ENCODE measurements at places on chromosomes 4 and X. TPM values are rescaled to one million over a fixed set of nuclear protein-coding genes. Genes with fewer than 3 reads are reported as not detected.

DNA sequence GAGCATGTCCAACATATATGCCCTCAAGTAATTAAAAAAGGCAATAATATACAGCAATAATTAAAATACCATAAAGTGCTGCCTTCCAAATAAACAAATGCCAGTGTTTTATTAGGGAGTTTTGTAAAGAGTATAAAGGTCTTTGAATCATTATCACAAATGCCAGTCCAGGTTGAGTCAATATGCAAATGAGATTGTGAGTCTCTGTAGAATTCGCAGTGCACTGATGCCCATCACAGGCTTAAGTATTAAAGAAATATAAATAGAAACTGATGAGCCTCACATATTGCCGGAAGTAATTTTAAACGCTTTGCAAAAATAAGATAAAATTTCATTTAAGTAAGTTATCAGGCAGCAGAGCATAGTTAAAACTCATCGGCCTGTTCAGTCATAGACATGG is 205.0 kb upstream of the TECRL start:
- DNase-seq: no peak

- no peak for DNase-seq
These were observed 80.1 kb downstream of the TMEM131L start for GRCh38 chr4:153546280-153546679.

- no peak for DNase-seq
These were observed 103.4 kb downstream of the LUZP4 start for GRCh38 chrX:115392871-115393270.

DNA sequence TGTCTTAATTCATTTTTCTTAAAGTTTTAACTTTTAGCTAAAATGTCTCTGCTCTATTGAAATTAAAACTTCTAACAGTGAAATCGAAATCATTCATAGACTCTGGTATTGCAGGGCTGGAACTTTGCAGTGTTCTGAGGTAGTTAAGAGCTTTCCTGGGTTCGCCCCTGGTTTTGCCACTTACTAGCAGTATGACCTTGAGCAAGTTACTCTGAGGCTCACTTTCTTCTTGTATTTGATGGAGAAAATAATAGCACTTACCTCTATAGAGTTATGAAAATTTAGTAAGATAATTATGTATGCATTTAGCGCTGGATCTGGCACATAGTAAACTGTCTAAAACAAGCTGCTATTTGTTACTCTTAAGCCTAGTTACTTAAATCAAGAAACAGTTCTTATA is 1.7 kb downstream of the SLAIN2 start:
- DNase-seq: peak; percentile 19

GRCh38 chr4:2977211-2978088 is 14.1 kb downstream of the GRK4 start:
- DNase-seq: no peak

Gene ZFP42
- not detected for polyA plus RNA-seq

DNA sequence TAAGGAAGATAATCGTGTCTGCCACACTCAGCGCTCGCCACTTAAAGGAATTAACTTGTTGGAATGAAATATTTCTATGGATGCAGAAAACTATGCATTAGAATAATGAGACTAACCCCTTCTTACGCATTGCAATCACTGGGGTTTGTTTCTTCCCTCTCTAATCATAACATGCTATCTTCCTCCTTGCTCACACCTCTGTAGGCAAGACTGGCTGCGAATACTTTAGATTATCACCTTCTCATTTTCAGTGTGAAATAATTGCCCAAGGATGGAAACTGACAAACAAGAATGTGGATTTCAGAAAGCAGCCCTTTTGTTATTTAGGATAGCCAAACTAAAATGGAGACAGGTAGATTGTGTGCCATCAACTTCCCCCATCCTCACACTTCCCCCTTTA is 349.4 kb downstream of the MID1IP1 start:
- no peak for DNase-seq

GRCh38 chr4:72489267-72489666 is 79.8 kb downstream of the ADAMTS3 start:
- no peak for DNase-seq

GRCh38 chrX:39513836-39514235 is 583.9 kb downstream of the BCOR start:
- no peak for DNase-seq

GRCh38 chrX:154452823-154453222 is 5.3 kb upstream of the PLXNA3 start:
- no peak for DNase-seq

Measured in endothelial cell of umbilical vein (primary cell).